Activated gamma-delta T cell treated with Interleukin-2 at 50 U/mL for 16 hours (primary cell): ENCODE measurements at places on chromosomes 13 and 19.

DNA sequence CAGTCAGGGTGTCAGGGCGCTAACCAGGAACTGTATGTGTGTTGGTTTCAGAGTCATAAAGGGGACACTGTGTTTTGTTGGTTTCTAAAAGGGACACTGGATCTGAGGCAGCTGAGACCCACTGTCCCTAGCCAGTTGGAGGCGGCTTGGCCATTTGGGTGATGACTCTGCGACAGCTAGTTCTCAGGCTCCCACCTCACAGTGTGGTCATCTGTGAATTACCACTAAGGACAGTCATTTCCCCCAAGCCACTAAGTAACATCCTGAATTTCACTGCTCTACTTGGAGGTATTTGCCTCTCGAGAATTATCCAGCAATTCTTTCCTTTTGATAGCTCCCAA lies 51.5 kb downstream of the EPS15L1 start:
- DNase-seq = no peak

GRCh38 chr13:84896128-84896527 lies 903.1 kb downstream of the SLITRK6 start:
- peak; percentile 7 for DNase-seq

DNA sequence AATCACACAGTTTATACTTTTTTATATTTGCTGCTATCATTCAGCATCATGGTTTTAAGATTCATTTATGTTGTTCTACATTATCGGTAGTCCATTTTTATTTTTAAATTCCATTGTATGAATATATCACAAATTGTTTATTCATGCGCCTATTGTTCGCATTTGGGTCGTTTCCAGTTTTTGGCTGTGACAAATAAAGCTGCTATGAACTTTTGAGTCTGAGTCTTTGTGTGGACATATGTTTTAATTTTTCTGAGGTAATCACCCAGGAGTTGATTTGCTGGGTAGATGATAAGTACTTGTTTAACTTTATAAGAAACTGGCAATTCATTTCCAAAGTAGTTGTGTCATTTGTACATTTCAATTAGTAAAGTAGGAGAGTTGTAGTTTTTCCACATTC lies 74.2 kb upstream of the CSNK1A1L start:
- no peak for DNase-seq

GRCh38 chr13:79141082-79141481 lies 265.0 kb downstream of the RBM26 start:
- no peak for DNase-seq

DNA sequence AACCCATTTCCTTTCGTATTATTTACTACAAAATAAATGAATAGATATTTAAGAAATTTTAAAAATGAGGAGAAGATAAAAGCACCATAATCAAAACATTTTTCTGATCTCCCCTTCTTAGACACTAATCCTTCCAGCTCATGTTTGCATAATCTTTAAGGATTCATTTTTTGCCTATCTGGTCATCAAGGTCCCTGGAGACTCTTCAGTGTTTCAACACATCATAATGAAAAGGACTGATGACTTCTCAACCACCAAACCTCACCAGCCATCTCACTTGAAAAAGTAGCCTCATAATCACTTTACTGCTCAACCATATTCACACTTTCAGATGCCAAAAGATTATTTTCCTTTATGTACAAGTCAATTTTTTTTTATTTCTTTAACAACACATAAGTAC lies 80.1 kb downstream of the DCLK1 start:
- no peak for DNase-seq

DNA sequence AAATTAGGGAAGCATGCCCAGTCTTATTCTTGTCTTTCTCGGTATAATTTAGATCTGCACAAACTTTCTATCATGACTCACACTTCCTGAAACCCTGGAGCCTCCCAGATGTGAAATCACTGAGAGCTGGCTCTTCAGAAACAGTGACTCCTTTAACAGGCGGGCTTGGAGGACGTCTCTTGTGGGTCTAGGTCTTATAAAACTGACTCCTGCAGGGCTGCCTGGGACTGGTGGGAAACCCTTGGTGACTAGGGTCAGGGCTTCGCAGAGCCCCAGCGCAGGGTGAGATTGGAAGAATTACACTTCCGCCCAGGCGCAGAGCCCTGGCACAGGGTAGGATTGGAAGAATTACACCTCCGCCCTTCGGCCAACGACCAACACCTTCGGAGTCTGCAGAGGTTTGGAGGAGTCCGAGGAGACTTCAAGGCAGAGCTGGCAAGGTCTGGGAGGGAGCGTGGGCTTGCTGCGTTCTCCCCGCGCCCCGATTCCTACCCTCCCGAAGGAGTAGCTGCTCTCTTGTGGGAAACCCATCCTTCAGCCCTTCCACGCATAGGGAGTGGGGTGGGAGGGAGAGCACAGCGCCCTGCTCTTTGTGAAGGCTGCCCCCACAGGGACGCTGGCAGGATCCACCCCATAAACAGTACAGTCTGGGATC lies 43.4 kb upstream of the MAP3K10 start:
- DNase-seq = no peak

DNA sequence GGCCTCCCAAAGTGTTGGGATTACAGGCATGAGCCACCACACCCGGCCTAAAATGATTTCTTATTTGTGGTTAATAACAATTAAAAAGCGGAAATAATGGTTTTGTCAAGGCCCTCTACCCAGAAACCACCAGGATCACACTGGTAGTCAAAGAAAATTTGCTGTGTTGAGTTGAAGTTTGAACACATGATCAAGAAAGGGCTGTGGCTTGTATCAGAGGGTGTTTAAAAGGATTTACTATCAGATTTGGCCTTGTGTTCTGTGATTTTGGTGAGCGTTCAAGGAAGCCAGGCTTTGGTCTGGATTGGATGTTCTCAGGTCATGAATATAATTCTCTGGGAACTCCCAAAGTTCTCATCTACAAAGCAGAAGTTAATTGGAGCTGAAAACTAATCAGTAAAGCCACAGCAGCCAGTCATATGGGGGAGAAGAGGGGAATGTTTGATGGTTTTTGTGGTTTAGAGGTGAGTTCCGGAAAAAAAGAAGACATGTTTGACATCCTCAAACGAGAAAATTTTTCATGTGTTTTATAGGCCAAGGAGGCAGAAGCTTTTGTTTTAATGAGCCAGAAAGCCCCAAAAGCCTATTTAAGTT lies 10.6 kb upstream of the ZNF556 start:
- no peak for DNase-seq

GRCh38 chr13:49098198-49098597 lies 121.9 kb upstream of the MLNR start:
- no peak for DNase-seq

DNA sequence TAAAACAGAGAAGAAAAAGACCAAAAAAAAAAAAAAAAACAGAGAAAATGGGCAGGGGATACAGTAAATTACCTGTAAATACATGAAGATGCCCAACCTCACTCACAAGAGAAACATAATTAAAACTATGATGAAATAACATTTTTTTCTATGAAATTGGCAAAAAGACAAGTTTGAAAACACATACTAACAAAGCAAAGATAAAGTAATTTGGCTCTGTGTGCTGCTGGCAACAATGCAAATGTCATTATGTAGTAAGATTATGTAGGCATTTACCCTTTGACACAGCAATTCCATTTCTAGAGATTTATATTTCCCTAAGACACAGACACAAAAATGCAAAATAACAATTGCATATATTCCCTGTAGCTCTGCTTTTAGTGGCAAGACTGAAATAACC lies 20.2 kb downstream of the ZC3H13 start:
- DNase-seq = no peak

DNA sequence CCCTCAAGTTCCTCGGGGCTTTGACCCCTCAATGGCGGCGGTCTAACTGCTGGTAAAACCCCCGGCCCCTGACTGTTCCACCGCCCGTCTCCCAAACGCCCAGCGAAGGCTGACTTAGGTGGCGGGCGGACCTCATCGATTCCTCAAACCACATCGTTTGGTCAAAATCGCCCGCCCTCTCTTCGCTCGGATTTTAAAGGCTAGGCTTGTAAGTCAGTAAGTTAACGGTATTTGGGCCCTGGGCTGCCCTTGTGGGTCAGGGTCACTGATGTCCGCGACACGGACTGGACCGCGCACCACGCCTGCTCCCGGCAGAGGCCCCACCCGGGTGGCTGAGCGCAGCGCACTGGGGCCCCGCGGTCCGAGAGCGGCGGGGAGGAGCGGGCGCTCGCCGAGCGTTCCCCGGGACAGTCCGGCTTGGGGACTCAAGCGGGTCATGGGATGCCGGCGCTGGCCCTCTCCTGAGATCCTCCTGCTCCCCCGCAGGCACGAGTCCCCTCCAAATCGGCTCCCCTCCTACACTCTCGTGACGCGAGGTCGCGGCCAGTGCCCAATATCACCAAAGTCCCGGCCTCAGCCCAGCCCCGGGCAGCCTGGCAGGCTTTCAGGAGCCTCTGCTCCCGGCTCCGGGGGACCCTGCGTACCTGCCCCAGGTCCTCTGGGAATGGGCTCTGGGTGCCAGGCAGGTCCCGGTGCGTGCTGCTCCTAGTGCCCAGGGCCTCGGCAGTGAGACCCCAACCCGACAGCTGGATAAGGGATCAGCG lies 1.0 kb downstream of the FLT1 start:
- DNase-seq = no peak

GRCh38 chr19:16342002-16342715 lies 17.5 kb downstream of the KLF2 start:
- no peak for DNase-seq

GRCh38 chr19:17719730-17720400 lies 585 bp downstream of the MAP1S start:
- DNase-seq = no peak

GRCh38 chr19:35514282-35514809 lies 897 bp upstream of the DMKN start:
- no peak for DNase-seq

GRCh38 chr19:46447006-46447405 lies 18.3 kb upstream of the PNMA8C start:
- no peak for DNase-seq

DNA sequence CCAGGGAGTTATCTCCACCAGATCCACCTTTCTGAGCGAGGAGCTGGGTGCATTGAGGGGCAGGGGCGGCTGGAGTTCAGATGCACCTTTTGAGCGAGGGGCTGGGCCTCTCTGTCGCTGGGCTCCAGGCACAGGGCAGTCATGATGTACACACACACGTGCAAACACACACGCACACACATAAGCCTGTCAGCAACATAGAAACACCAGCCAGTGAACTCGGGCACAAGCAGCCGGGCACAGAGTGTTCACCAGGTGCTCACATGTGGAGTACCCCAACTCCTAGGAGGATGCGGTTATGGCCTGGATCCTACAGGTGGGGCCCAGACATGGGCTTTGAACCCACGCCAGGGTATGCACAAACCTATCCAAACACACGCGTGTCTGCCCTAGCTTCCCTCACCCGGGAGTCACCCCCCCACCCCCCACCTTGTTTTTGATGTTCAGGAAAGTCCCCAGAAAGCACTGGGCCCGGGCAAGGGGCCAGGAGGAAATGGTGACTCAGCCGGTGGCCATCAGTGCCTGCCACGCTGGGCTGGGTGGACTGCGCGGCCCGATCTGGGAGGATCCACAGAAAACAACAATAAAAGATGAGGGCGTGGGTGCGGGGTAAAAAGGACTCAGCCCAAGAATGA lies 13.3 kb downstream of the ARRDC2 start:
- peak; percentile 74 for DNase-seq

- DNase-seq = no peak
Measured at GRCh38 chr13:35876601-35877000, 254.6 kb downstream of the DCLK1 start.

GRCh38 chr13:67138970-67139369 lies 91.2 kb downstream of the PCDH9 start:
- DNase-seq = no peak

- DNase-seq = no peak
Measured at GRCh38 chr19:52749780-52750179, 14.9 kb upstream of the ZNF611 start.

GRCh38 chr19:45280471-45280961 lies 29.4 kb downstream of the MARK4 start:
- no peak for DNase-seq

DNA sequence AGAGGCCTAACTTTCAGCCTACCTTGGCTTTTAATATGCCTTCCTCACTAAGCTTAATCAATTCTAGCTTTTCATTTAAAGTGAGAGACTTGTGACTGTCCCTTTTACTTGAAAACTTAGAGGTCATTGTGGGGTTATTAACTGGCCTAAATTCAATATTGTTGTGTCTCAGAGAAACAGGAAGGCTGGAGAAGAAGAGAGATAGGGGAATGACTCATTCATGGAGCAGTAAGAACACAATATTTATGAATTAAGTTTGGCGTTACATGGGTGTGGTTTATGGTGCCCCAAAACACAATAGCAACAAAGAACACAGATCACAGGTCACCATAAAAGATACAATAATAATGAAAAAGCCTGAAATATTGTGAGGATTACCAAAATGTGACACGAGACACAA lies 612.1 kb downstream of the TBC1D4 start:
- DNase-seq = no peak

- DNase-seq = no peak
Measured at GRCh38 chr13:74259641-74260040, 125.4 kb upstream of the KLF12 start.

DNA sequence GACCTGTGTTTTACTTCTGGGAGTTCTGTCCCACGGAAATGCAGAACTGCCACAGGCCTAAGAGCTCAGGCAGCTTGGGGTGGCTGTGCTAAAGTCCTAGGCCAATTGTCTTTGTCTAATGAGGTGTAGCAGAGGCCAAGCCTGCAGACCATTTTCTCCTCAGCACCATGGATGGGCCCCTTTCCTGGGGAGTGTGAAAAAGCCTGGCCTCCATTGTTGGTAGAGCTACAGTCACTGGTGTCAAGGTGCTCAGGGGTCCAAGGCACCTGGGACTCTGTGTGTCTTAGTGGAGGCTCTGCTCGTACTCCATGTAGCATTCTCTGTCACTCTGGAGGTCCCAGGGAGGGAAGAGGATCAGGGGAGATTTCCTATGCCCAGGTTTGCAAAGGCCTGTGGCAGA lies 329.6 kb downstream of the SLITRK5 start:
- no peak for DNase-seq

DNA sequence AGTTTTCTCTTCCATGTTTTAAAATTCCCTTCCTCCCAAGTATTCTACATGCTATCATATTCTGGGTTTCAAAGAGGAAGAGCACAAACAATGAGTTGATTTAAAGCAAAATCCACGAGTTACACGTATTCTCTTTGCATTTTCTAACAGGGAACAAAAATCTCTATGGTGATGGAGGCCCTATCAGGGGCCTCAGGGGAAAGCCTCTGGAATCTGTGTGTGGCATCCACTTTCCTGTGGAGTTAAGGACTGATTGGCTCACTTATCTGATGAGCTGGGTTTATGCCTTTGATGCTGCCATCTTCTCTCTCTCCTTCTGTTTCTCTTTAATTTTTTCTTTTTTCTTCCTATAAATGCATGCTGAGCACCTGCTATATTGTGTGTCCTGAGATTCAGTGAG lies 14.8 kb downstream of the OLFM4 start:
- DNase-seq = no peak

- DNase-seq = no peak
Measured at GRCh38 chr13:50129706-50130122, 114.5 kb downstream of the KCNRG start.
